HepG2 (cell line): ENCODE measurements at places on chromosomes 2 and 18.

DNA sequence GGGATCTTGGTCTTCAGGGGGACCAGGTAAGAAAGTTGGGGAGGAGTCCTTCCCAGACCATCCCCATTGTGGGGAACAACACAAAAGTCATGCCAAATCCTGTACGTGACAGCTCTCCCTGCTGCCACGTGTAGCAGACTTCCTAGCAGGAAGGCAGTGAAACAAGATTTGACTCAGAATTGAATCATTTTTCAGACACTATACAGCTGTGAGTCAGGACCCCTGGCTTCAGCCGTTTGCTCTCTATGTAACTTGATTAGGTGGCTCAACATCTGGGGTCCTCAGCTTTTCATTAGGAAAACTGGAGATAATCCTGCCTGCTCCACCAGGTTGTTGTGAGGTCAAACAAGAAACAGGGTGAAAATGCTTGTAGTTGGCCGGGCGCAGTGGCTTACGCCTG, 32.9 kb upstream of the PDCL3 start:
- no peaks in the 10 kb centered on the region for H3K4me1 ChIP-seq
- no peak for DNase-seq
- H3K4me3 ChIP-seq, result no peak overlapping the region
- no peak overlapping the region for H3K27ac ChIP-seq
- no peaks in the 10 kb centered on the region for H3K36me3 ChIP-seq
- peaks cover 22% of the 10 kb centered on the region for H3K27me3 ChIP-seq

DNA sequence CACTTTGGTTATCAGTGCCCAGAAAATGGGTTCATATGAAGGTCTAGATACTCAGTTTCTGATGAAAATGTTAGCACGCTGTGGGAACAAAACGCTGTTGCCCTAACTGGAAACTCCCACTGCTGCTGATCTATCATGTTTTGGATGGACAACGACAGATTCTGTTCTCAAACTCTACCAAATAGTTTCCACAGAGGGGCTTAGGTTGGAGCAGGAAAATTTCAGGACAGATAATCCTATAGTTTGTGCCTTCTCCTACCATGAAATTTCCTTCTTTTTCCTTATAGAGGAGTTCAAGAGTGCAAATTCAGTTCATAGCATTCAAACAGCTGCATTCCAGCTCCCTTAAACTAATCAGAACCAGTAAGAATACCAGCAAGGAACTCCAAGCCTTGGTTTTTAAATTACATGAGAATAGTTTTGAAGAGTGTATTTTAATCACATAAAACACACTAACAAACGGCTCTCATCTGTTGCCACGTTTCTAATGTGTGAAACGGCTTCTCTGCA, 58.7 kb upstream of the RALBP1 start:
- H3K4me3 ChIP-seq, result no peak overlapping the region
- no peaks in the 10 kb centered on the region; the same call in 2 of the 3 replicates for H3K27me3 ChIP-seq
- H3K4me1 ChIP-seq, result peaks cover 2% of the 10 kb centered on the region; the same call in 1 of the 2 replicates
- H3K36me3 ChIP-seq, result no peaks in the 10 kb centered on the region

DNA sequence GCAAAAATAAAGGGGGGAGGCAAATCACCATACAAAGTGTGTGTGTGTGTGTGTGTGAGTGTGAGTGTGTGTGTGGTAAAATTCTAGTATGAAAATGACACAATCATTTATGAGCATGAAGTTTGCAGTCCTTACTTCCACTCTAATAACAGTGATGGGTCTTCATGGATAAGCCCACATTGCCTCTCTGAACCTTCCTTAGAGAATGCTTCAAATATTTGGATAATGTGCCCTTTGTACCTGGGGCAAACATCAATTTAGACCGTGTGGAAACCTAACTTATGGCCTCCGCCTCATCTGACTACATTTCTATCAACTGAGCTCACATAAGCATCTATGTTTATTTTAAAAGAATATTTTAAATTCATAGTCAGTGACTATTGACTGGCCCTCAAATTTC, 3.7 kb downstream of the SCN9A start:
- no peaks in the 10 kb centered on the region; the same call in 1 of the 3 replicates for H3K36me3 ChIP-seq
- peak; percentile 99 for DNase-seq
- H3K4me1 ChIP-seq, result peaks cover 50% of the 10 kb centered on the region

- no peaks in the 10 kb centered on the region for H3K27me3 ChIP-seq
- DNase-seq, result no peak
- no peaks in the 10 kb centered on the region for H3K4me1 ChIP-seq
Observed at GRCh38 chr2:7019191-7019590, 102.0 kb downstream of the RNF144A start.

DNA sequence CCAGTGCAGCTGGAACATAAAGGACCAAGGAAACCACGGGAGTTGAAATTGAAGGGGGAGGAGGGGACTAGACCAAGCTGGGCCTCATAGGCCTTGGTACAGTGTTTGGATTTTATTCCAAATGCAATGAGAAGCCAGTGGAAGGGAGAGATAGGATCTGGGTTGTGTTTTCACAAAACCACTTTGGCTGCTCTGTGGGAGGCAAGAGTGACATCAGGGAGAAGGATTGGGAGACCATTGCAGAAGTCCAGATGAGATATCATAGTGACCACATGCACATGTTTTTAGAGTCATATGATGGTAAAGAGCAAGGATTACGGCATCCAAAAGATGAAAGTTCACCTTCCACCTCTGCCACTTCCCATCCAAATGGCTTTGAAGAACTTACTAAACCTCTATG, 210.2 kb downstream of the PAX3 start:
- H3K27me3 ChIP-seq, result no peaks in the 10 kb centered on the region
- H3K4me3 ChIP-seq, result no peak overlapping the region
- no peak overlapping the region for H3K27ac ChIP-seq
- H3K36me3 ChIP-seq, result no peaks in the 10 kb centered on the region
- DNase-seq, result no peak
- no peaks in the 10 kb centered on the region for H3K4me1 ChIP-seq

DNA sequence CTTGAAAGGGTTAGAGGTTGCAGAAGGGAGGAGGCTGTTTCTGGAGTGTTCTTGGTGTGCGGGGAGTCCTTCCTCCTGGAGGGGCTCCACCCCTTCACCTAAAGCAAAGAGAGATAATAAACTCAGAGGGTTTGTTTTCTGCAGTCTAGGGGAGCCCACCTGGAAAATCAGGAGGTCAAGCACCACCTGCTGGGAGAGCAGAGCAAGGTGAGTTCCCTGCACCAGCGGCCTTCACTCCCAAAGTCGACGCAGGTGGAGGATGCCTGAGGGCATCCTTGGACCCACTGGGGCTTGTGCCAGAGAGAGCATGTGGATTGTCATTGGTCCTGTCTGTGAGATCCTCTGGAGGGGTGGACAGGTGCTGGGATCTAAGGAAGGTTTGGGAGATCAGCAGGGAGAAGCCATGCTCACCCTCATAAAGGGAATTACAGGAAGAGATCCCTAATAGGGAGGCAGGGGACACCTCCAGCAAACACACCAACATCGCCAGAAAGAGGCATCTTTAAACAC, 116.7 kb downstream of the KCNF1 start:
- no peaks in the 10 kb centered on the region for H3K4me1 ChIP-seq
- no peak overlapping the region for H3K27ac ChIP-seq
- H3K27me3 ChIP-seq, result peaks cover 5% of the 10 kb centered on the region; the same call in 1 of the 2 replicates
- no peak for DNase-seq
- no peaks in the 10 kb centered on the region for H3K36me3 ChIP-seq

- no peaks in the 10 kb centered on the region for H3K36me3 ChIP-seq
- no peak overlapping the region for H3K4me3 ChIP-seq
- no peak for DNase-seq
- peaks cover 22% of the 10 kb centered on the region for H3K4me1 ChIP-seq
- peaks cover 67% of the 10 kb centered on the region for H3K27me3 ChIP-seq
- no peak overlapping the region for H3K27ac ChIP-seq
Observed at GRCh38 chr2:127655209-127656073, 9.5 kb downstream of the GPR17 start.

DNA sequence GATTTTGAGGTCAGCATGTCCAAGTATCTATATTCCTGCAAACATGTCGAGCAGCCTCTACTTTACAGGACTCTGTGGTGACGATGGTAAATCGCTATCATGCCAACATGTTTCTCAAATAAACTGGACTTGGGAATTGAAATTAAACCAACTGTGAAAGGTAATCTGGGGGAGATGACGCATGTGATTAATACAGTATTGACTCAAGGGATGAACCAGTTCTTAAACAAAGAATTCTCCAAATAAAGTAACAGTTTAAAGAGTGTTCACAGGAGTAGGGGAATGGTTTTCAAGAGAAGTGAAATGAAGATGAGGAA, 54.3 kb downstream of the THUMPD2 start:
- no peaks in the 10 kb centered on the region for H3K27me3 ChIP-seq
- no peak overlapping the region for H3K4me3 ChIP-seq
- H3K27ac ChIP-seq, result no peak overlapping the region
- no peaks in the 10 kb centered on the region for H3K36me3 ChIP-seq
- DNase-seq, result no peak

DNA sequence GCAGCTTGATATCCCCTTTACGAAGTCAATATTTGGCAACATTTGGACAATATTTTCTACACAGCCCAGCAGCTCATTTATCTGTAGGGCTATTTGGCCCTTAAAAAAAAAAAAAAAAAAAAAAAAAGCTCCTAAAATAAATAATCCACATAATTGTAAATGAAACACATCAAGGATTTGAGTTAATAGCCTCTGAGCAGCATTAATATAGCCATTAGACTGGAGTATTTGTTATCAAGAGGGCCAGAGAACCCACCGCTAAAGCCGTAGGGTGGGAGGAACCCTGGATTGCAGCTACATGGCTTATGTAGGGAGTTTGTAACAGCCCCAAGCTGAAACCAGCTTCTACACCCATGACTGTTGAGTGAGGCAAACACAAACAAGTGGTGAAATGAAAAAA, 84.5 kb downstream of the RNF152 start:
- H3K4me3 ChIP-seq, result no peak overlapping the region
- DNase-seq, result no peak
- no peaks in the 10 kb centered on the region for H3K27me3 ChIP-seq
- H3K36me3 ChIP-seq, result no peaks in the 10 kb centered on the region
- H3K4me1 ChIP-seq, result no peaks in the 10 kb centered on the region

- no peak overlapping the region for H3K4me3 ChIP-seq
- H3K27me3 ChIP-seq, result no peaks in the 10 kb centered on the region
- H3K36me3 ChIP-seq, result peaks cover 10% of the 10 kb centered on the region
- H3K4me1 ChIP-seq, result no peaks in the 10 kb centered on the region
- DNase-seq, result peak; percentile 90
Observed at GRCh38 chr2:143034292-143035074, 94.7 kb upstream of the ARHGAP15 start.

DNA sequence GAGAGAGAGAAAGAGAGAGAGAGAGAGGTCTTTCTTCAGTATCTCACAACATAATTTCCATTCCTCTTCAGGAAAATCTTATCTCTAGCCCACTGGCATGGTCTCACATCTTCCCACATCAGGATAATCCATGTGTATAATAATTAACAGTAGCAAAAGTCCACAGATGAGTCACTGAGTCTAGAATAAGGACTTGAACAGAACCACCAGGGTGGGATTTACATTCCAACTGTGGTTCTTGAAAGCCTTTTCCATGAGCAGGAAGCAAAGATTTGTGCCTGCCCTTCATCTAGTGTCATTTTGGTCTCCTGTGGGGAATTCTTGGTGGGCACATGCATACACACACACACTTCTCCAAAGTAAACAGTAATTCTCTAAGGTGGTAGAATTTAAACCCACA, 107.1 kb upstream of the TCF4 start:
- H3K36me3 ChIP-seq, result no peaks in the 10 kb centered on the region
- no peaks in the 10 kb centered on the region for H3K4me1 ChIP-seq
- no peak overlapping the region for H3K4me3 ChIP-seq

DNA sequence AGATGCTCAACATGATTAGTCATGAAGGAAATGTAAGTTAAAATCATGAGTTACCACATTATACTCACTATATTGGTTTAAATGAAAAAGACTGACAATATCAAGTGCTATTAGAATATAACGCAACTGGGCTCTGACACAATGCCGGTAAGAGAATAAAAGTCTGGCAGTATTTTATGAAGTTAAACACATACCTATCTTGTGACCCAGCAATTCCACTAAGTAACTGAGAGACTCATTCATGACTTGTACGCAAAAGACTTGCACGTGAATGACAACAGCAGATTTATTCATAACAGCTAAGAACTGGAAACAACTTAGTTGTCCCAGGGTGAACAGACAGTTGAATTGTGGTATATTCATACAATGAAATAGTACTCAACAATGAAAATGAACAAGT, 342.1 kb downstream of the SLC4A3 start:
- H3K4me3 ChIP-seq, result no peak overlapping the region
- DNase-seq, result no peak
- no peak overlapping the region for H3K27ac ChIP-seq
- H3K36me3 ChIP-seq, result no peaks in the 10 kb centered on the region

DNA sequence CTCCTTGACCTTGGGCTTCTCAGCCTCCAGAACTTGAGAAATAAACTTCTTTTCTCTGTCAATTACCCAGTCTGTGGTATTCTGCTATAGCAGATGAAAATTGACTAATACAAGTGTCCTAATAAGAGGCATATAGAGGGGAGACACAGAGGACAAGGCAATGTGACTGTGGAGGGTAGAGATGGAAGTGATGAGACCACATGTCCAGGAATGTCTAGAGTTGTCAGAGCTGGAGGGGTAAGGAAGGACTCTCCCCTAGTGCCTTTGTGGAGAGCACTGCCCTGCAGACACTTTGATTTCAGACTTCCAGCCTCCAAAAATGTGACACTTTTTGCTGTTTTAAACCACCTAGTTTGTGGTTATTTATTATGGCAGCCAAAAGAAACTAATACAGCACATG, 74.4 kb downstream of the ACKR3 start:
- H3K27ac ChIP-seq, result no peak overlapping the region
- H3K27me3 ChIP-seq, result no peaks in the 10 kb centered on the region
- H3K4me3 ChIP-seq, result no peak overlapping the region
- no peak for DNase-seq
- H3K36me3 ChIP-seq, result no peaks in the 10 kb centered on the region
- peaks cover 15% of the 10 kb centered on the region; the same call in 1 of the 2 replicates for H3K4me1 ChIP-seq

GRCh38 chr2:232325324-232326273, 53.0 kb upstream of the ALPP start:
- H3K27me3 ChIP-seq, result no peaks in the 10 kb centered on the region
- no peaks in the 10 kb centered on the region for H3K36me3 ChIP-seq
- H3K27ac ChIP-seq, result no peak overlapping the region
- H3K4me1 ChIP-seq, result peaks cover 8% of the 10 kb centered on the region

DNA sequence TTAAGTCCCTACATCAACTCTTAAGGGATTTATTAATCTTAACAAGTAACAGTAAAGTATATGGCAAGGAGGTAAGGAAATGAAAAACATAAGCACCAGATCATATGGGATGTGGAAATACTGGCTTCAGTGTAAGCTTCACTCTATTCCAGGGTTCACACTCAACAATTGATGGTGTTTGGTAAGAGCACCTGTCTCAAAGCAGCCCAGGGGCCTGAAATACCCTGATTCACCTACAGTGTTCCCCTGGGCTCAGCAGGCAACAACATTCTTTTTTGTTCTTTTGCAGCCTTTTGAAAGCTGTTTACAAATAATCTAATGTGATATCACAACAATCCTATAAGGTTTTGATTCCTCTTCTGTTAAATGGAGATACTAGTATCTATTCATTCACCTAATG, 1.2 kb upstream of the MLPH start:
- H3K36me3 ChIP-seq, result no peaks in the 10 kb centered on the region
- H3K4me3 ChIP-seq, result no peak overlapping the region
- H3K27ac ChIP-seq, result no peak overlapping the region
- DNase-seq, result no peak
- no peaks in the 10 kb centered on the region; the same call in 1 of the 2 replicates for H3K27me3 ChIP-seq
